ENCODE measurements at places on chromosomes 13 and 19. TPM values are rescaled to one million over a fixed set of nuclear protein-coding genes. Genes with fewer than 3 reads are reported as not detected.

The ZNF20 gene
- polyA plus RNA-seq, result 1.3 TPM

DNA sequence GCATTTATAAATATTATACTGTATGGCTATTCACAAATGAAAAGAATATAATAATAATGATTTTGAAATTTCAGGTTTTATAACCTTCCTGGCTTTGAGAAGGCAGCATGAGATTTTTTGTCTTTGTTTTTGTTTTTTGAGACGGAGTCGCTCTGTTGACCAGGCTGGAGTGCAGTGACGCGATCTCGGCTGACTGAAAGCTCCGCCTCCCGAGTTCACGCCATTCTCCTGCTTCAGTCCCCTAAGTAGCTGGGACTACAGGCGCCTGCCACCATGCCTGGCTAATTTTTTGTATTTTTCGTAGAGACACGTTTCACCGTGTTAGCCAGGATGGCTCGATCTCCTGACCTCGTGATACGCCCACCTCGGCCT lies 64.1 kb downstream of the ZNF429 start:
- no peak for DNase-seq

DNA sequence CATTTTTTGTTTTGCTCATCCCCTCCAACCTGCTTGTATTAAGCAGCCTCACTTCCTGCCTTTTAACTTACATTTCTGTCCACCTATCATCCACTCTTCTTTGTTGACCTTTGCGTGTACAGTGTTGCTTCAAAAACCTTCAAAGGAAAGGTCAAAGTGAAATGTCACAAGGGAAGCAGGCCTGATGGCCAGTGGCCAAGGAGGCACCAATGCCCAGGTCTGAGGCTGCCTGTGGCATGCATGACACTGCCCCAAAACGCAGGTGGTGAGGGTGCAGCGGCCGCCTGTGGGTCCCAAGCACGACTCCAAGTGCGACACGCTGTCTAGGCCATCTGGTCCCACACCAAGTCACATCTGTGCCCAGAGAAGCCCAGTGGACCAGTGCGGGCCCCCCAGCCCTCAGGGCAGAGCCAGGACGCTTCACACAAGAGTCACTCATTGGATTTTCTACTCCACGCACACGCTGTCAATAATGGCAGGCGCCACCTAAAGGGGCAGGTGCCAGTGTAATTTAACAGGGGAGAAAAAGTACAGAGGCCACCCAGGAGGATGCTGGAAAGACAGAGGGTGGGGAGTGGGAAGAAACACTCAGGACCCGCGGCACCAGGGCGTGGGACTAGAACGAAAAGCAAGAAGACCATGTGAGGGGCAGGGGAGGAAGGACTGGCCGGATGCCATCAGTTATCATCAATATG lies 23.5 kb downstream of the SLC7A1 start:
- DNase-seq, result no peak

DNA sequence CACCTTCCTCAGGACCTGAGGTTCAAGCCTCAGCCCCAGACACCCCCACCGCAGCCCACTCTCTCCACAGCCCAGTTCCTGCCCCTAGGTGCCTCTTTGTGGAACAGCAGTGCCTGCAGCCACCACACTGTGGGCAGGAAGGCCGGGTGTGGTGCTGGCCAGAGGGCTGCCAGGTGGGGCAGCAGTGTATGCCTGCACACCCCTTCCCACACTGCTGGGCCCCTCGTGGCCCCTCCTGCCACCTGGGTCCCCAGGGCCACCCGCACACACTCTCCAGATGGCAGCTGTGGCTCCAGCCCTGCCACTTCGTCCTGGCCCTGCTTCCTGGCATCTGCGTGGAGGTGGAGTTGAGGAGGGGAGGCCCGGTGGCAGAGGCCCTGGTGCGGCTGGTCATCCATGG lies 35.1 kb downstream of the HPN start:
- DNase-seq, result no peak

GRCh38 chr13:100131863-100132574 lies 43.1 kb downstream of the PCCA start:
- DNase-seq, result no peak

Measured in GM12878 (cell line).